ENCODE measurements at places on chromosomes 6 and 20.

- DNase-seq: no peak
These were observed 67.8 kb downstream of the TIAM2 start for GRCh38 chr6:155062866-155063341.

- no peak for DNase-seq
These were observed 26.7 kb upstream of the IYD start for GRCh38 chr6:150342126-150342525.

- no peak for DNase-seq
These were observed 593 bp downstream of the DNMT3B start for GRCh38 chr20:32762754-32763201.

GRCh38 chr6:134848076-134848475 lies 101.8 kb downstream of the ALDH8A1 start:
- DNase-seq: no peak

DNA sequence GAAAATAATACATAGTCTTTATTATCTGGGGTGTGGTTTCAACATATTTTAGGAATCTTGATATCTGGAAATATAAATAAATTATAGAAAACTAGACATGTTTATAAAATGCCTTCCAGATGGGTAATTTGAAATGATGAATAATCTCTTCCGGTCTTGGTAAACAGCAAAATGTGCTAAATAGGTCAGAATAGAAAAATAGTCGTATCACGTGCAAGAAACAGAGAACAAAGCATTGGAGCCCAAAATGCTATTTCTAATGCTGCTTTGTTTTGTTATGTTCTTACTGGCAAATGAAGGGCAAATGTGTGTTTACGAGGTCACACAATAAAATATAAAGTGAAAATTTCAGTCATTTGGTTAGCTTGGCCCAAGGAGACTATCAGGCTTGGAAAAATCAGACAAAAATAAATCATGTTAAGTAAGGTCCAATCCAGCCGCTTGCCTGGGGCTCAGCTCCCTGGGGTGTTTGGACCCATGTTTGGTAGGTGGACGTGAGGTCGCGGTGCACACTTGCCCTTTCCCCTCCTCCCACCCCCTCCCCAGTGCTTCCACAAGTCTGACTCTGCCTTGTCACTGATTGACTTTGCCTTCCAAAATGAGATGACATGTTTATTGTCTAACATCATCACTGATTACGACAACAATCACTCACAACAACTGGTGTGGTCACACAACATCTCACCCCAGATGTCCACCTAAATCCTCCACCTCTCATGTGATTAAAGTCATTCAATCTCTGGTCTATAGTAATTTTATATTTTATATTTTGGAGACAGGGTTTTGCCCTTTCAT lies 56.0 kb downstream of the RIN2 start:
- no peak for DNase-seq

DNA sequence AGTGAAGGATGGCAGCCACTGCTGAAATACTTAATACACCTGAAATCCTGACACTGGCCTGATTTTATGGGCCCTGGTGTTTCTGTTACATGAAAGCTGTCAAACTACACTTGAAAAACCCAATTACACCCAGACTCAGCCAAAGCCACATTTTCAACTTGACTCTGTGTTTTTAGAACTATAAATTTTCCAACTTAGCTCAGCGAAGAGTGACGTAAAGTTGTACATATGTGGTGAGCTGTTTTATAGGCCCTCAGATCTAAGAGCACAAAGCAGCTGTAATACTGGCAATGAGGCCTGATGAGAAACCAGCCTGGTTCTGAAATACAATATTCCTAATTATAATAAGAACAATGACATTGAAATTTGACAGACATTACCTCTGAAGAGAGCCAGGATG lies 18.6 kb downstream of the SCML4 start:
- DNase-seq: no peak

- no peak for DNase-seq
These were observed 495.4 kb upstream of the SOX4 start for GRCh38 chr6:21098134-21098533.

GRCh38 chr6:27209196-27209595 lies 38.3 kb upstream of the PRSS16 start:
- no peak for DNase-seq

GRCh38 chr6:108697561-108698161 lies 136.9 kb downstream of the FOXO3 start:
- DNase-seq: no peak

DNA sequence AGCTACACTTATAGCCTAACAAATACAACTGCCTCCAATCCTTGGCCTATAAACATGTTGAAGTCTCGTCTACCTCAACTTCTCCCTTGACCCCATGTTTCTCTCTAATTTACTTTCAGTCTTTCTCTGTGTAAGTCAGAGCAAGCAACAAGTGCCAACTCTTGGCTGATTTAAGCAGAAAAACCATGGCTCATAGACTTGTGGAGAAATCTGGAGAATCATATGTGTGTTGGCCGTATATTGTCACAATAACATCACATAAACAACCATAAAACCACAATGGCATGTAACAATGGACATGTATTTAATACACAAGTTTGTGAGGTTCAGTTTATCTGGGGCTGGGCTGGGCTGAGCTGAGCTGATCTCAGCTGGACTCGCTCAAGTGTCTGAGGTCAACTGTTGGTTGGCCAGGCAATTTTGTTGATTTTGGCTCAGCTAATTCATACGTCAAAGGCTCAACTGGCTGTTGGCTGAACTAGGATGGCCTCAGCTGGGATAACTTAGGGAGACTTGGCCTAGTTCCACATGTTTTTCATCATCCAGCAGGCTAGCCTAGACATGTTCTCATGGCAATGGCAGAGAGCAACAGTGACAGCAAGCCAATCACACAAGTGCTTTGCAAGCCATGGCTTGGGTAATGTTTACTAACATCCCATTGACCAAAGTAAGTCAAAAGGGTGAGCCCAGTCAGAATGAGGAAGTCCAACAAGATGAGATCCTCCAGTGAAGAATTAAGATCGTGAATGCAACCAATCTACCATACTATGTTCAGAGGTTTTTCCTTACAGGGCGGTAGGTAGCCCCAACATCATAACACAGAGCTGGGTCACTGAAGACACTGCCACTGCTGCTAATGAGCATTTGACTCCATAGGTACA lies 12.9 kb upstream of the TBC1D22B start:
- DNase-seq: peak; percentile 99

GRCh38 chr6:22717915-22718314 lies 148.5 kb downstream of the HDGFL1 start:
- no peak for DNase-seq

DNA sequence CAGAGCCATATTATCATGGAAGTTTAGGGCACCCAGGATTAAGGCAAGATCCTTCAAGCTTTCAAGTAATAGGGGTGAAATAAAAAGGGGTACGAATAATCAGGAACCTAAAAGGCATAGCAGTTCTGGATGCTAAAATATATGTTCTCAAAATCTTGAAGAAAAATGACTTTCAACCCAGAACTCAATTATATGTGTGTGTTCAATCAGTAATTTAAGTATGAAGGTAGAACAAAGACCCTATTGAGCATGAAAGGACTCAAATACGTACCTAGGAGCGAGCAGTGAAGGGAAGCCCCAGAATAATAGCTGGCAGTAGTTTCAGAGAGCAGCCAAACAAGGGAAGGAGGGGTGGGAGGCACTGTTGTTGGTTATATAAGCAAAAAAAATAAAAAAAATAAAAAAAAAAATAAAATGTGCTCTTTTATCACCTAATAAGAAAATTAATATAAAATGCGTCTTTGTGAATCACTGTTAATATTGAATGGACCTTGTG lies 45.4 kb downstream of the MYO6 start:
- DNase-seq: no peak

DNA sequence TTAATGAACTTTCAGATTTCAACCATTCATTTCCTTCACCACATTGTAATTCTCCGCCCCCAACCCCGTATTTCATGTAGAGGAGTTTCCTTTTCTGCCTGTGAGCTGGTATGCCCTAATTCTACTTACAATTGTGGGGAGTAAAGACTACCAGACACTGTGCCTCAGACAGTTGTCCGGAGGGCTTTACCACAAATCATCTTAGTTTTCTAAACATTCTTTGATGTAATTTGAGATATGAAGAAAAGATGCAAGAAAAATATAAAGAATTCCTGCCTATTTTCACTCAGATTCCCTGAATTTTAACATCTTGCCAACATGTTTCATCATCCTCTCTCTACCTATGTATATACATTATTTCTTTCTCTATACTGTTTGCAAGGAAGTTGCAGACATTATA lies 28.3 kb upstream of the LOC128125822 start:
- DNase-seq: no peak

- no peak for DNase-seq
These were observed 11.6 kb upstream of the CD164 start for GRCh38 chr6:109393886-109394281.

- DNase-seq: no peak
These were observed 31.1 kb upstream of the F13A1 start for GRCh38 chr6:6351511-6352025.

- no peak for DNase-seq
These were observed at the start of gene FOXC1 for GRCh38 chr6:1609648-1610496. Gene FOXC1, plus strand, starts transcription at chr6:1609915. Its CDS starts 531 bp downstream, at chr6:1610446.

DNA sequence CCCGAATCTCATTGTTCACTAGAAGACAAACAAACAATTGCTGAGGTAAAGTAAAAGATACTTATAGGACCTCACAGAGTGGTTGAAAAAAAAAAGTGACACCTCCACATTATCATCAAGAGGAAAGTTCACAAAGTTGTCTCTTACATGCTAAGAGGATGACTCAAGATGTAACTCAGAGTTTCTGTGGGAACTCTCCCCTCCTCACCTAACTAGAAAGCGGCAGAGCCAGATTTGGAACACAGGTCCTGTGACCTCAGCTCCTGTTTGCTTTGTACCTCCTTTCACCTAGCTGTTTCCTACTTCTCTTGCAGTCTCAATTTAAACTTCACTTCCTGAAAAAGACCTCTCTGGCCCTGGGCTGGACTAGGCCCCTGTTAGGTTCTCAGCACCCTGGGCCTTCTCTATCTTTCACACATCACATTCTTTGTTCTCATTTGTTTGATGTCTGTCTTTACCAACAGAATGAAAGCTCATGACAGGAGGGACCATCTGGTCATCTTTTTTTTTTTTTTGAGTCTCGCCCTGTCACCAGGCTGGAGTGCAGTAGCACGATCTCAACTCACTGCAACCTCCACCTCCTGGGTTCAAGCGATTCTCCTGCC lies 60.8 kb downstream of the CD24 start:
- no peak for DNase-seq

GRCh38 chr6:20946022-20946421 lies 411.8 kb downstream of the CDKAL1 start:
- DNase-seq: no peak

DNA sequence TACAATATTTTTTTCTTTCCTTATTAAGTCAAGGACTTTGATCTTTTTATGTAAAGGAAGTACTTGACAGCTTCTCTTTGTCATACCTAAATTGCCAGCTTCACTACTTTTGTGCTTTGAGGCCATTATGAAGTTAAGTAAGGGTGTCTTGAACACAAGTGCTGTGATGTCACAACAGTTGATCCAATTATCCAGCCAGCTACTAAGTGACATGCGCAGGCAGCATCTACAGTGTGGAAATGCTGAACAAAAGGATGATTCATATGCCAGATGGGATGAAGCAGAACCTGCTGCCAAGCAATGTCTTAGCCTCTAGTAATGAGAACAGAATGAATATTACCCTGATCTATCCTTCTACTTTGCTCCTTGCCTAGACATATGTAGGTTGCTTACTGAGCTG lies 68.3 kb upstream of the TMEM244 start:
- no peak for DNase-seq

DNA sequence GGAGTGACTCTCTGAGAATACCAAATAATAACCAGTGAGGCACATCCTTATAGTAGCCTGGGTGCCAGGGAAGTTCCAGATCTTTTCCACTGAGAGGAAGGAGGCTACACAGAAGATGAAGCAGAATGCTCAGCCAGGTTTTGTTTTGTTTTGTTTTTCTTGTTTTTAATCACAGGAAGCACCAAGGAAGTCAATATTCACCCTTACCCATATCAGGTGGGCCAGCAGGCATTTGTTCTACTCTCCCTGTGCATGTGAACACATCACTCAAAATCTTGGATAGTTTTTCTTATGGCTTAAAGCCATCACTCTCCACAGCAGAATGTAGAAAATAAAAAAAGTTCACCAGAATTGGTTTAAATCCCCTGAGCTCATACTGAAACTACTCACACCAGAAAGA lies 10.5 kb downstream of the SLC17A1 start:
- no peak for DNase-seq

DNA sequence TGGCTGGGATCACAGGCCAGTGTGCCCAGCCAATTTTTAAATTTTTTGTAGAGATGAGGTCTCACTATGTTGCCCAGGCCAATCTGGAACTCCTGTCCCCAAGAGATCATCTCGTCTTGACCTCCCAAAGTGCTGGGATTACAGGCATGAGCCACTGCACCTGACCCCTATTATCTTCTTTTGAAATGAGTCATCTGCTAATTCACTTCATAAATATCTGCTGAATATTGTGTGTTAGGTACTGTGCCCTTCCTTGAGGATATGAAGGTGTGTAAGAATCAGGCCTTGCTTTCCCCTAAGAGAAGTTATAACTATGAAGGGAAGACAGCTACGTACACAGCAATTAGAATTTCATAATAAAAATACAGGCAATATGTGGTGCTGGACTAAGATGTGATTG lies 8.2 kb downstream of the ATRN start:
- no peak for DNase-seq

GRCh38 chr6:110614586-110614985 lies 138.2 kb upstream of the SLC22A16 start:
- no peak for DNase-seq

DNA sequence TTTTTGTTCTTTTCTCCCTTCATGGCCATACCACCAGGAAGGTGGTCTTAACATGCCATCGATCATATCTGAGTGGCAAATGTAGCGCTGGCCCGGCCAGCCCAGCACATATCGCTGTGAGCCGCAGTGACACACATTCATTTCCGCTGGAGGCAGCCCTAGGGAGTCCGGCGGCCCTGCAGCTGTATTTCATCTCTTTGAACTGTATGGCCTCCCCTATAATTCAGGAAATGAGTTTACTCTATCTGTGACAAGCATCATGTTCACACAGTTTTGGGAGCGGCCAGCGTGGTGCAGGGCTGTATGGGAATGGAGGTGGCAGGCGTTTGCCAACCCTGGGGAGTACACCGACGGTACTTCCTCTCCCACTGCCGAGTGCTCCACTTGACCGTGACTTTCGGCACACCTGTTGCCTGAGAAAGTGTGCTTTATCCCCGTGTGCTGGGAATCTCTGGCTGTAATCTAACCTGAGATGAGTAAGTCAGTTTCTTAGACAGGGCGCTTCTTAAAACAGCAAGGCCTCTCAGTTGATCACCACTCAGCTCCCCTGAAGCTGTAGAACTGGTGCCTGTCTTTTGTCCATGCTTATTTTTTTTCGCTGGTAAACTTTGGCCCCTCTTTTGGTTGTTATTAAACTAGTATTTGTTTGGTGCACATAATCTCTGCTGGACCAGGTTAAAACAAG lies 257.1 kb upstream of the TAB2 start:
- DNase-seq: no peak

DNA sequence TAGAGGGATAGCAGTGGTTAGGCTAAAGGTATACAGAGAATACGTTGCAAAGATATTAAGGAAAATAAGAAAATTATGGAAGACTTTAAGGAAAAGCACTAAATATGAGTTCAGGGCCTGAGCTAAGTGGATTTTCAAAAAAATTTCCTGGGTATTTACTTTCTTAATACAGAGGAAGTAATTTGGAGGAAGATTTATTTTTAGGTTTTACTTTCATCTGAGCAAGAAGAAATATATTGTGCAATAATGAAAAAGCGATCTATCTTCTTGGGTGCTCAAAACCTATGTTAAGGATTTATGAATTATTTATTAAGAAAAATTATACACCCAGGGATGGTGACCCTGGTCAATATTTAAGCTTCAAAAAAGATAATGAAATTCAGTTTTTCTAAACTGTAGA lies 224.7 kb downstream of the PLCB1 start:
- no peak for DNase-seq

Measured in vagina (tissue), 2 donors.